ENCODE measurements at places on chromosomes 7 and 10.
A peak's percentile ranks its signal among the peaks of the same experiment; 100 is the strongest.

- DNase-seq: no peak
These were observed 20.1 kb upstream of the FAM170B start for GRCh38 chr10:49153971-49154370.

DNA sequence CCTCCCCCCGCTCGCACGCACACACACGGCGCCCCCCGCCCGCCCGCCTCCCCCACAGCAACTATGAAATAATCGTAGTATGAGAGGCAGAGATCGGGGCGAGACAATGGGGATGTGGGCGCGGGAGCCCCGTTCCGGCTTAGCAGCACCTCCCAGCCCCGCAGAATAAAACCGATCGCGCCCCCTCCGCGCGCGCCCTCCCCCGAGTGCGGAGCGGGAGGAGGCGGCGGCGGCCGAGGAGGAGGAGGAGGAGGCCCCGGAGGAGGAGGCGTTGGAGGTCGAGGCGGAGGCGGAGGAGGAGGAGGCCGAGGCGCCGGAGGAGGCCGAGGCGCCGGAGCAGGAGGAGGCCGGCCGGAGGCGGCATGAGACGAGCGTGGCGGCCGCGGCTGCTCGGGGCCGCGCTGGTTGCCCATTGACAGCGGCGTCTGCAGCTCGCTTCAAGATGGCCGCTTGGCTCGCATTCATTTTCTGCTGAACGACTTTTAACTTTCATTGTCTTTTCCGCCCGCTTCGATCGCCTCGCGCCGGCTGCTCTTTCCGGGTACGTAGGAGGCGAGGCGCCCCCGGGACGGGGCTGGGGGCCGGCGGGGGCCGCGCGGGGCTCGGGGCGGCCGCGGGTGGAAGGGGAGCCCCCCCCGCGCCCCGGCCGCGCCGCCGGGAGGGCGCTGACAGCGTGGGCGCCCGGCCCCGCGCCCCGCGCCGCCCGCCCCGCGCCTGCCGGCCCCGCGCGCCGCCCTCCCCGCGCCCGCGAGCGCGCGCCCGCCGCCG lies 441 bp downstream of the BMI1 start:
- no peak for DNase-seq

GRCh38 chr7:132116369-132116768 lies 459.9 kb downstream of the PLXNA4 start:
- no peak for DNase-seq

GRCh38 chr10:80513106-80513505 lies 24.6 kb upstream of the SH2D4B start:
- no peak for DNase-seq

- DNase-seq: peak; percentile 28
These were observed 716 bp downstream of the OGA start for GRCh38 chr10:101817337-101818118.

- DNase-seq: no peak
These were observed 17.3 kb downstream of the CAMK2B start for GRCh38 chr7:44307905-44308595.

DNA sequence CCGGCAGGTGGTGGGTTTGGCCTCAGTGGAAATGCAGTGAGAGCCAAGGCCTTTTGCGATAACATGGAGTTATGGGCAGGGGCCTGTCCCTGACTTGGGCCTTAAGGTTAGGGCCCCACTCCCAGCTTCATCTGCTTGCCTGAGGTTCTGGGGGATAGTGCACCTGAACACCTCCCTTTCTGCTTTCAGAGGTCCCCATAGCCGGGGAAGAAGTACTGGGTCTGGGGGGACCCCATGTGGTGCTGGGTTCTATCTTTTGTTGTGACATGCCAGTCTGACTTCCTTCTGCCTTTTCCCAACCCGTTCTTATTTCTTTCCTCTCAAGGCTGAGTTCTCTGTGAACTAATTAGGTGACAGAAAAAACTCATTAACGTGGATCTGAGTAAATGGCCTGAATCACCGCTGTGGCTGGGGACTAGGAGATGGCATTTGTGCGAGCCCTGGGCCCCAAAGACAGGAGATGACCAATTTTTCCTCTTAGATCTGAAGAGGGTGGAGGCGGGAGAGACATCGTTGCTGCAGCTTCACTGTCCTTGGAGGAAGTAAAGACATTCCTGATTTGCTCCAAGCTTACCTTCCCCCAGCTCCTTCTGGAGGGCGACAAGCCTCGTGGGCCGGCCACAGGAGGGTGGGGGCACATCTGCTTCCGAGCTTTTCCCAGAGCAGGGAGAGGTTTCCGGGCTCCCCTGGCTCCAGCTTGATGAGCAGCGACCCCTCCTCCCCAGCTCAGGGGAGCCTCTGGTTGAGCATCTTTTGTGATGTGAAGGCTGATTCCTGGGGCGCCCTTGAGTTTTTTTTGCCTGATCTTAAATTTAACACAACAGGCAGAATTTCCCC lies 2.0 kb downstream of the AGAP3 start:
- DNase-seq: no peak

DNA sequence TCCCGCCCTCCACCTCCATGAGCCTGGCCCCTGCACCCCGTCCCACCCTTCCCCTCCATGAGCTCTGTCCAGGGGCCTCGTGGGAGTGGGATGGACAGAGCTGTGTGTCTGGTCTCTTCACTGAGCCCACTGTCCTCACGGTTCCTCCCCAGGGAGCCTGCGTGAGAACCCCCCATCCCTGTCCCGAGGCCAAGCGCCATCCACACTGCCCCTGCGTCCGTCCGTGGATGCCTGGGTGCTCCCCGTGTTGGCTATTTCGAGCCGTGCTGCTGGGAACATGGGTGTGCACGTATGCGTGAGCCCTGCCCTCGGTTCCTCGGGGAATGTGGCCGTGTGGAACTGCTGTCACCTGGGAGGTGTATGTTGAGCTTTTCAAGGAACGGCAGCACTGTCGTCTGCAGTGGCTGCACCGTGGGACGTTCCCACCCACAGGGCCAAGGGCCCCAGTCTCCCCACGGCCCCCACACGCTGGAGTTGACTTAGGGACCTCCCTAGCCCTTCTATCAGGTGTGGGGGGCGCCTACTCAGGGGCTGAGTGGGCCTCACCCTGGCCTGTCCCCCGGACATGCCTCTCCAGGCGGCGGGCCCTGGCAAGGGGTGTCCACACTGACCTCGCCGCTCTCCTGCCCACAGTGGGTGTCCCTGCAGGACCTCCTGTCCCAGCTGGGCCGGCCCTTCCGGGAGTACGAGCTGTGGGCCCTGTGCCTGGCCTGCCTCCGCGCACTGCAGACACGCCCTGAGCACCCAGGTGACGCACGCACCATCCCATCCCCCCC lies 28.1 kb downstream of the KNDC1 start:
- DNase-seq: no peak

- no peak for DNase-seq
These were observed 250.5 kb downstream of the RAB11FIP2 start for GRCh38 chr10:117796130-117796745.

GRCh38 chr7:3043544-3044371 lies at the start of gene CARD11:
CARD11 (minus strand) TSS chr7:3043867; CDS start chr7:2958506, 85,361 bp downstream.
- DNase-seq: no peak

DNA sequence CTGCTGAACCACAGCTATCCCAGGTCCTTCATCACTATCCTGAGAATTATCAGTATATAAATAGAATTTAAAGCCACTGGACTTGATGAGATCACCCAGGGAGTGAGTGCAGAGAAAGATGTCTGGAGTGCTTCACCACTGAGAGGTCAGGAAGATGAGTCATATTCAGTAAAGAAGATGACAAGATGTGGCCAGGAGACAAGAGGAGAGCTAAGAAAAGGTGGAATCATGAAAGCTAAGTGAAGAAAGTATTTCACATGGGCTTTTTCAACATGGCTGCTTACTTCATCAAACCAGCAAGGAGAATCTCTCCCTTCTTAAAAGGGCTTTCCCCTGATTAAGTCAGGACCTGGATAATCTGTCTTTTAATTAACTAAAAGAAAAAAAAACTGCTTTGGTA lies 9.1 kb upstream of the PRKAR2B start:
- DNase-seq: no peak

- DNase-seq: no peak
These were observed 416.9 kb downstream of the THSD7A start for GRCh38 chr7:11415101-11415500.

GRCh38 chr10:96578022-96578421 lies 8.8 kb downstream of the TM9SF3 start:
- no peak for DNase-seq

- DNase-seq: no peak
These were observed 158.8 kb upstream of the CHST15 start for GRCh38 chr10:124252097-124252715.

DNA sequence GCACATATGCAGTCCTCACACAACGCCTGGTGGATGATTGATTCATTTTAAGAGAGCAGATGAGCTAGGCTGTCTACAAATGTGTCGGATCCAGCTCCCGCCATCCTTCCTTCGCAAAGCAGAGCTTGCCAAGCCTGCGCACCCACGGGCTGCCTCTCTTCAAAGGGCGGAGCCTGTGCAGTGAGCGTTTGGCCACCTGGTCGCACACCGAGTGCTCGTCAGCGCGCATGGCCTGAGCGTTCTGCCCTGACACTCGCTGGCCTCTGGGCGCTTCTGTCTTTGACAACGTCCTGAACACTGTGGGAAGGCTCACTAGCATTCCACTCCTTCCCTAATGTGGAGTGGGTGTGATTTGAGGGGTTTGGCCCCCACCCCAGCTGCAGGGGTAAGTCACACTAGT lies 47.1 kb upstream of the TMEM72 start:
- DNase-seq: no peak

- no peak for DNase-seq
These were observed 141.1 kb downstream of the SPAG6 start for GRCh38 chr10:22486431-22486830.

DNA sequence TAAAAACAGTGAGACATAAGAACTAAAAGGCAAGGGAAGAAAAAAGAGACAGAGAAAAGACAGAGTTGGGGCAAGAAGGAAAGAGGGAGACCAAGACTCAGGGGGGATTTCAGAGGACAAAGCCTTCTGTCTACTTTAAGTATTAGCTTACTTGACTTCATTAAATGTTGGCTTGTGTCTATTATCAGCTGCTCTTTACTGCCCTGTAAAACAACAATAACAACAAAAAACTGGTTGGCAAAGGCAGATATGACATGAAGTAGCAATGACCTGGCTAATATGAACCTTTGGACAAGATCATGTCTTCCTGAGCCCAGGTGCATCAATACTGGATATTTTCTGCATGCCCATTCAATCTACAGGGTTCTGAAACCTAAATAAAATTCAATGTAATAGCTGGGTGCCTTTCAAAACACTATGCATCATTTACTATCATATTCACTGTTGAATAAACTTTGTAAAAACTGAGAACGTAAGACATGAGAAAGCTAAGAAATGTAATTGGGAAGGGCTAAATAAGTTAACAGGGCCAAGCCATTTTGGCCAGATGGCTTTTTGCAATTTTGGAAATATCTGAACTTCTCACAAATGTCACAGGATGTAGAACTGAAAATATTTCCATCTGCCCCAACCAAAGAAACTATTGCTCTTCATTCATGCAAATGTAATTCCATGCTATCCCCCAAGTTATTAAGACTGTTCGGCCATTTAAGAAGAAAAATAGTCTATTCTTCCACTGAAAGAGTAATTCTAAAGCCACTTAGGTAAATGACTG lies 49.4 kb downstream of the LRRN3 start:
- no peak for DNase-seq
